ENCODE measurements at places on chromosomes 7 and 10.

DNA sequence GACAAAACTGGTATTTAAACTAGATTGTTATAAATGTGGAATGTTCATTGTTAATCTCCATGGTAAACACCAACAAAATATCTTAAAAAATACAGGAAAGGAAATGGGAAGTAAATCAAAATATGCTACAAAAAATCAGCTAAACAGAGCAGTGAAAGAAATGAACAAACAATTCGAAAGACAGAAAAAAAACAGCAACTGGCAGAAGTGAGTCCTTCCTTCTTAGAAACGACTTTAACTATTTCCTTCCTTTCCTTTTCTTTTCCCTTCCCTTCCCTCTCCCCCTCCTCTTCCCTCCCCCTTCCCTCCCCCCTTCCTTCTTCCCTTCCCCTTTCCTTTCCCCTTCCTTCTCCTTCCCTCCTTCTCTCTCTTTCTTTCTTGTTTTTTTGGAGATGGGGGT is 12.8 kb downstream of the ZNF248 start:
- DNase-seq = no peak

DNA sequence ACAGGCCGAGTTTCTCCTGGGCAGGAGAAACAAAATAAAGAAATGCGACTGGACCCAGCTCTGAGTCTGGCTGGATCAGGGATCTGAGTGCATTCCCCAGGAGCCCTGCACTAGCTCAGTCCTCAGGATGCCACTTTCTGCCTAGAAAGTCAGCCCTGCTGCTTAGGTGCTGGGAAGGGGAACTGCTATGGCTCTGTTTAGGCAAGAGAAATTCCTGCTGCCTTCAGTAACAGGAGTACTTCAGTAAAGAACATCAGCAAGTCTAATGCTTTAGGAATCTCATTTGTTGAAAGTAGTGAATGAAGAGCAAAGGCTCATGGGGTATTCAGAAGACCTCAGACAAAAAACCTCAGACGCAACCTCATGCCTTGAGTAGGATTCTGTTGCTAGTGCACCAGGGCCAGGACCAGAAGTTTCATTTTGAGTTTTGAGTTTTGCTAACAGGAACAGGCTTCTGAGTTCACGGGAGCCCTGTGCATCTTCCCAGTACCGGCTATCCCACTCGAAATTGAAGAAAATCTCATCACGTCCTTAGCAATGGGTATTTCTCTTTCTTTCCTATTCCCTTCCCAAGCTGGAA is 170.8 kb upstream of the CDCA7L start:
- no peak for DNase-seq

- no peak for DNase-seq
These were observed 2.4 kb upstream of the ZNF33B start for GRCh38 chr10:42640610-42641229.

DNA sequence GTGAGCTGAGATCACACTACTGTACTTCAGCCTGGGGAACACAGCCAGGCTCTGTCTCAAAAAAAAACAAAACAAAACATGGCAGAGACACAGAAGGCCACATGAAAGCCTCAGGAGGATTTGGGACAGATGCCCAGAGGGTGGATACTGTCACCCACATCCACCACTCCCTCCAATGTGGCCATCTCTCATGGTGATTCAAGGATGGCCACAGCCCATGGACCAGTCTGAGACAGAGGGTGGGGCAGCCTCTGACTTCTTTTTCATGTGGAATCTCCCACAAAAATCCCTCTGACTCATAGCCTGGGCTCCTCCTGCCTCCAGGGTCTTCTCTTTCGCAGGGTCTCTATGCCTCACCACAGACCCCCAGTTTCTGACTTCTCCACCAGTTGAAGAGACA is 59.0 kb upstream of the GTF2I start:
- DNase-seq = no peak

- DNase-seq = no peak
These were observed 226.8 kb downstream of the CDC14C start for GRCh38 chr7:49151146-49151545.

DNA sequence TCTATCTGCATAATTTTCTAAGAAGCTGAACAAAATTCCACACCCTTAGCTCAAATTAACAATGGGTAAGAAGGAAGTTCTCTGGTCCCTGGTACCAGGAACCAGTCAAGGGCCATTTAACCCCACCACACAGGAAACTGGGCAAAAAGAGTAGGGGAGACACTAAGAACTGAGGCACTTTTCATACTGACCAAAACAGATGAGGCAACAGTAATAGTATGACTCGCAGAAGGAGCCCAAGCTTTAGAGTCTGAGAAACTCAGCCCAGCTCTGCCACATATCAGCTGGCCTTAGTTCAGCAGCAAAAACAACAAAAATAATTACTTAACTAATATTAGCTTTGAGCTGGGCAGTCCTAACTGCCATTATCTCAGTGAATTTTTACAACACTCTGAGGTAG is 221.2 kb downstream of the FAM107B start:
- no peak for DNase-seq

DNA sequence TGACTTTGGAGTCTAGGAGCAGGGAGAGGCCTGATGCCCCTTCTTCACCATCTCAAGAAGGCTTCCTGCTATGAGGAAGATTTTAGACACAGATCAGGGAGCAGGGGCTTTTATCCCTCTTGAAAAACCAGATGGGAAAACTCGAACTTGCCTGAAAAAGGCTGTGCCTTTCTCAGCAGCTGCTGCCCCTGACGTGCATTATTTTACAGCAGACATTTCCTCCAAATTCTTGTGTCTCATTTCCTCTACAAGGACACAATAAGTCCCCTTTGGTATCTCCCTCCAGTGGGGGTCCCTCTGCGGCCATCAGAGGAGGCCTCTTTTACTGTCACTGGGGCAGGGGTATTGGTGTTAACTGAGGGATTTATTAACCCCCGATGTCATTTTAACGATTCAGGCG is 38.0 kb upstream of the AQP1 start:
- no peak for DNase-seq

- no peak for DNase-seq
These were observed 46.2 kb downstream of the SMNDC1 start for GRCh38 chr10:110258542-110258941.

GRCh38 chr7:148241700-148242293 is 348.8 kb upstream of the C7orf33 start:
- DNase-seq = no peak
